ENCODE measurements at places on chromosomes 3 and 15.

- no peak for DNase-seq
These were observed 369.6 kb upstream of the RORA start for GRCh38 chr15:61598655-61599054.

DNA sequence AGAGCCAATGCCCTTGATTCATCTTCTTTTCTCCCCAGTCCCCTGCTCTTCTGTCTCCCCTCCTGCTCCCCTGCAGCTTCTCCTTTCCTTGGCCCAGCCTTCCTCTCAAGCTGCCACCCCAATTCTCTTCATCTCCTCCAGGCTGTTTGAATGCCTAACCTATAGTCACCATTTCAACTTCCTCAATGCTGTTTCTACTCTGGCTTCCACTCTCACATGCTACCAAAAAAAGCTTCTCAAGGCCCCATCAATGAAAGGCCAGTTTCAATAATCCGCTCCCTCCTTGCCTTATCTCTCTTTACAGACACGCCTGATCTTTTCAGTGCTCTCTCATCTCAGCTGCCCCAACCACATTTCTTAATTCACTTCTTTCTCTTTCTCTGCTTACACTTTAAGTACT lies 212.2 kb upstream of the GPR149 start:
- DNase-seq, result no peak

DNA sequence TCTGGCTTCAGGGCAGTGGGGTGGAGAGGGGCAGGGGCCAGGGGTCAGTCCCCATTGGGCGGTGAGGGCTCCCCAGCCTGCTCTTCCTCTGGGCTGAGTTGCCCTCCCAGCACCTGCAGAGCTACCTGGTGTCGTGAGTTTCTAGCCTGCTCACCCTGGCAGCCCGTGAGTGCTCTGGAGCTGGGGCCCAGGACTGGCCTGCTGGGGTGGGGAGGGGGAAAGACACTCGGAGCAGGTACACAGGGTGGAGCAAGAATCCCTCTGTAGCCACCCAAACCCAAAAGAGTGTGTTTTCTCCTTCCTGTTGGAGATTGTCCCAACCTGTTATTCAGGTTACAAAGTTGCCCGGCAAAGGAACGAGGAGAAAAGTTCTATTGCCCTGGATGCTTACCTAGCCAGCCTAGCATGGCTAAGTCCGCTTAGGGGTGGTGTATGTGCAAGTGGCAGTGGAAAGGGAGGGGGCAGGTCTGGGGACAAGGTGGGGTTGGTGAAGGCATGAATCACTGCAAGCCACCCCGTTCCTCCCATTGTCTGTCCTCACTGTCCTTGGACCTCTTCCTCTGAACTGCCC lies 8.9 kb downstream of the FAM3D start:
- no peak for DNase-seq

GRCh38 chr3:60912876-60913275 lies 338.4 kb downstream of the FHIT start:
- DNase-seq, result no peak

GRCh38 chr3:94416768-94417167 lies 353.9 kb downstream of the NSUN3 start:
- DNase-seq, result no peak

GRCh38 chr3:4492208-4493013 lies 737 bp upstream of the ITPR1 start:
- no peak for DNase-seq

- DNase-seq, result no peak
These were observed 482.8 kb upstream of the NAALADL2 start for GRCh38 chr3:174376346-174376745.

GRCh38 chr3:191068946-191069813 lies 129.9 kb upstream of the OSTN start:
- no peak for DNase-seq

DNA sequence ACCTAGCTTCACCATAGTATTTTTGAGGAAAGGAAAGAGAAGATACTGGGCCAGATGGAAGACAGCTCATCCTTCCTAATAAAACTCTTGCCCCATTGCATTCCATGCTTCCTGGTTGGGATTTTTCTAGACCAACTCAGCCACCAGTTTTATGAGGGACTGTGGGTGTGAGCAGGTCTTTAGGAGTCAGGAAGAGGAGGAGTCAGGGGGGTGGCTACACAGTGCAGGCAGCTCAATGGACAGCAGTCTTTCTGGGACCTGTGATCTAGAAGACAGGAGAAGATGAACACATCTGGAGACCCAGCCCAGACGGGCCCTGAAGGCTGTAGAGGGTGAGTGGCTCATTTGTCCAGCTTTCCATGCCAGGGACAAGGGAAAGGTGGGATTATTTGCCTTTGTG lies at the start of gene NOX5:
Gene NOX5, plus strand, starts transcription at position 242 of the 400 bp plus-strand sequence. Its CDS starts 41 bp downstream, at position 283.
- no peak for DNase-seq

DNA sequence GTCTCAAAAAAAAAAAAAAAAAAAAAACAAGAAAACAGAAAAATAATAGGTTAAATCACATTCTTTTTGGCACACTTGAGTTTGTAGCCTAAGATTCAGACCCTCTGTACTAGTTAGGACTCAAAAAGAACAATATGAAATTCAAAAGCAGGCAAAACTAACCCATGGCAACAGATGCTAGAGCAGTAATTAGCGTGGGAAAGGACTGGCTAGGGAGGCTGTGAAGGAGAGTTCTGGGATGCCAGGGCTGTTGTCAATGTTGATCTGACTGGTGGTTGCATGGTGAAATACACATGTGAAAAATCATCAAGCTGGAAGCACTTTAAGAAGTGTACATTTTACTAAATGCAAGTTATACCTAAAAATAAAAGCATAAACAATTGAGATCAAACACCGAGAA lies 35.6 kb downstream of the KLHL6 start:
- no peak for DNase-seq

DNA sequence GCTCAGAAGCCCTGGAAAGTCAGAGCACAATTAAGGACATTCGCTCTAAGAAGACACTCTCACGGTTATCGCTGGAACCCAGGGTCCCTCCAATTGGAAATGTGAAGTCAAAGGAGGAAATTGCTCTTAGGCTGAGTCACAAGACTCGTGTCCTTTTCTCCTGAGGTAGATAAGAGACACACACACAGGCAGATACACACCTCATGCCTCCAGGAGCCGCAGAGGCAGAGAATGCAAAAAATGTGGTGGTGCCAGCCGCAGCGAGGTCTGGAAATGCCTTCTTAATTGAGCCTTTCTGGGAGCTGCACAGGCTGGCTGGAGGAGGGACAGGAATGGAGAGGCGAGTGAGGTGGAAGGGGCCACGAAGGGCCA lies 189.3 kb downstream of the OPA1 start:
- no peak for DNase-seq

GRCh38 chr15:33313491-33313890 lies 2.7 kb downstream of the RYR3 start:
- no peak for DNase-seq

Data from stimulated activated CD4-positive, alpha-beta T cell treated with anti-CD3 and anti-CD28 coated beads, TNF-alpha, amount 100 ng/mL, for 24 hours (primary cell).